ENCODE measurements at places on chromosomes 16 and 17. TPM values are rescaled to one million over a fixed set of nuclear protein-coding genes. Genes with fewer than 3 reads are reported as not detected.

The ITGAL gene
- 287 TPM for total RNA-seq

- no peaks in the 10 kb centered on the region for H3K36me3 ChIP-seq
- H3K4me3 ChIP-seq, result no peak within 1 kb of the TSS
- H3K27ac ChIP-seq, result no peak within 1 kb of the TSS
- DNase-seq, result no peak
- no peaks in the 10 kb centered on the region for H3K4me1 ChIP-seq
These were observed at the start of gene TAT for GRCh38 chr16:71576971-71577370. TSS of gene TAT (minus strand) at chr16:71577092. CDS start at chr16:71576415, 677 bp downstream.

The ATP1B2 gene
- total RNA-seq, result 0.54 TPM

DNA sequence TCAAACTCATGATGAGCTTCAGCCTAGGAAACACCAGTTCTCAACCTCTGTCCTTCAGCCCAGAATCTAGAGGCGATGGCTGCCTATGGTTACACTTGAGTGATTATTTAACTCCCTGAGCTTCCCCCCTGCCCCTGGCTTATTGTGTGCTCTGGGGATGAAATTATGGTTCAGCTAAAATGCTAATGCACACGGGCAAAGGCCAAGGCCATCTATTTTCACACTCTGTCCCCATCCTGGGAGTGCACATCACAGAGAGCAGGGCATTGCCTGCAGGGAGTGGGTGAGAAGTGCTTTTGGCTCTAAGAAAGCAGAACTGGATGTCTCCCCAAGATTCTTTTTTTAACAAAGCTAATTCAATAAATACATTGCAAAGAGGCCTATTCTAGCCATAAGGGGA is 21.6 kb upstream of the CACNG5 start:
- H3K36me3 ChIP-seq, result peaks cover 3% of the 10 kb centered on the region
- no peak overlapping the region for H3K27ac ChIP-seq
- no peak for DNase-seq
- H3K4me1 ChIP-seq, result no peaks in the 10 kb centered on the region
